NCI-H1417 (cell line): ENCODE measurements at places on chromosomes 12 and 14.

DNA sequence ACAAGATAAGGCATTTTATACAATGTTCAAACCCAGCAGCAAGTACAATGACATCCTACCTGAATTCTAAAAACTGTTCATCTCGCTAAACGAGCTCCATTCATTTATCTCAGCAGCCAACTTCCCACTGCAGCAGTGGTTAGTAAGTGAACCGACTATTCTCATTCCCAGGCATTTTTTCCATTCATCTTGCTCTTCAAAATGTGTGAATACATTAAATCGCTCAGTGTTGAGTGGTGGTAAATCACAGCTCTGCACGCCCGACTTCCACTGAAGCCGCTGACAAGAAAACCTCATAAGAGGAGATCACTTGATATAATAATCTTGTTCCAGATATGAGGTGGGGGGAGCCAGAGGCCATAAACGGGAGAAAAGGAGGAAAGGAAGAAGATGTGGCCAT is 746.2 kb upstream of the USP15 start:
- peak; percentile 22 for DNase-seq

DNA sequence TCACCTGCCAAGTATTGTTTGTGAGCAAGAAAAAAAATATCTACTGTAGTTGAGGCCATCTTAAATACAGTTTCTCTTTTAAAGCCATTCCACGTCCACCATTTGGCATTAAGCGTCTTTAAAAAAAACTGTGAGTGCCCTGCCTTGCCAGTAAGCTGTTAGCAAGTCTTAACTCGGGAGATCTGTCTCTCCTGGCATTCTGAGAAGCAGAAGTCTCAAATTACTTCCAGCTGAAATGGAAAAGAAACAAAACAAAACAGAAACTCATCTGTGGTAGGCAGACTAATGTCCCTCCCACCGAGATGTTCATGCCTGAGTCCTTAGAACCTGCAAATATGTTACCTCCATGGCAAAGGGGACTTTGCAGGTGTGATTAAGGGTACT is 126.2 kb downstream of the CRADD start:
- DNase-seq: no peak

DNA sequence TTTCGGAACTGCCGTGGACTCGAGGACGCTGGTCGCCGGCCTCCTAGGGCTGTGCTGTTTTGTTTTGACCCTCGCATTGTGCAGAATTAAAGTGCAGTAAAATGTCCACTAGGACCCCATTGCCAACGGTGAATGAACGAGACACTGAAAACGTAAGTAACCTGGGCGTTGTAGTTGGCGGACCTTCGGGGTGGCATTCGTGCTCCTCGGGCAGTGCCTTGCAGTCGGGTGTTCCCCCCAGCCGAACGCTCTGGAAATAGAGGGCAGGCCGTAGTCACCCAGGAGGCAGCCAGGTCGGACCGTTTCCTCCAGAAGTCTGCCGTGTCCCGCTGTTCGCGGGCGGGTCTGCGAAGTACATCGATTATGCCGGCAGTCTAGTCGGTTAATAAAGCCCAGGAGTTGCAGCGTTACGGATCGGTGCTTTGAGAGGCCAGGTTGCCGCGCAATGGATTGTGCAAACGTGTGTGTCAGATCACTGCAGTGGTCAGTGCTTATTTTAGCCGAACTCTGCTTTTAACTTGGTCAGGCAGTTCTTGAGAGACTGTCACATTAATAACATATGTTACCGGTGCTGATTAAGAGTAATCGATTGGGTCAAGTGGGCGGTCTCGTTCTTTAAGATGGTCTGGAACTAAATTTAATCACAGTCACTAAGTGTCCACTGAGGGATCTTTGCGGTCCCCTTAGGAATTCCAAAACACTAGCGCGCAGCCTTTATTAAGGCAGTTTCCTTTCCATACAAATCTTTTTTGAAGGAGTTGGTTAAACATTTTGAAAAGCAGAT is 906 bp downstream of the MARK3 start:
- DNase-seq: peak; percentile 69

- DNase-seq: no peak
Measured at GRCh38 chr14:76023757-76024156, 38.2 kb downstream of the IFT43 start.

DNA sequence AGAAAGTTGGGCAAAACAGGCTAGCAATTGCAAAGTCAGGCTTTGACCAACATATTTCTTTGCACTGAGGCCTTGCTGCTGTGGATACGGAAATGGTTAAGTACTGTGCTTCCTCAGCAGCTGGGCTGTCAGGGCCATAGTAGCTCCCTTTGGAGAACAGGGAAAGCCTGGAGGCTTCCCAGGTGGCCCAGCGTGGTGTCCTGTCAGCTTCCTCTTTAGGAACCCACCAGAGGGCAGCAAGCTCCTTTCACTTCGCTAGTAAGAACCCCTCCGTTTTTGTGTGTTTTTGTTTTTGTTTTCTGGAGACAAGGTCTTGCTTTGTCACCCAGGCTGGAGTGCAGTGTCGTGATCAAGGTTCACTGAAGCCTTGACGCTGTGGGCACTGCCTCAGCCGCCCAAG is 1.7 kb upstream of the CFAP251 start:
- no peak for DNase-seq

- DNase-seq: no peak
Measured at GRCh38 chr12:1618489-1618888, 10.5 kb upstream of the WNT5B start.

DNA sequence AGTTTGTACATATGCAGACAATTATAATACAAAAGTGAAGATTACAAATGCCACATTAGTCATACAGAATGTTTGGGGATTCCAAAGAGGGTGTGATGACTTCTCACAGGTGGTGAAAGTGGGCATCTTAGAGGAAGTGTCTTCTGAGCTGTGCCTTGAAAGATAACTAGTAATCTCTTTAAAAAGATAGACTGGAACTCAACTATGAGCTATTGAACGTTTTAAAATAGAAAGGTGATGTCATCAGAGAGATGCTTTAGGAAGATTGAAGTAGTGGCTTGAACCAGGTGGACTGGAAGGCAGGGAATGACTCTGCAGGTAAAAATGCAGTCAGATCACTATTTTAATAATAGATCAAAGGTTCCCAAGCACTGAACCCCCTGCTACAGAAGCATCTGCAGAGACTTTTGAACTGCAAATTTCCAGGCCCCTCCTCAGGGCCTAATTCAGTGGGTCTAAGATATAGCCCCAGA is 50.3 kb downstream of the SYT1 start:
- DNase-seq: peak; percentile 28

GRCh38 chr14:106844608-106845285 is 1318.4 kb downstream of the TMEM121 start:
- peak; percentile 26 for DNase-seq
